Breast epithelium (tissue), 4 donors: ENCODE measurements at places on chromosomes 3 and 15.

DNA sequence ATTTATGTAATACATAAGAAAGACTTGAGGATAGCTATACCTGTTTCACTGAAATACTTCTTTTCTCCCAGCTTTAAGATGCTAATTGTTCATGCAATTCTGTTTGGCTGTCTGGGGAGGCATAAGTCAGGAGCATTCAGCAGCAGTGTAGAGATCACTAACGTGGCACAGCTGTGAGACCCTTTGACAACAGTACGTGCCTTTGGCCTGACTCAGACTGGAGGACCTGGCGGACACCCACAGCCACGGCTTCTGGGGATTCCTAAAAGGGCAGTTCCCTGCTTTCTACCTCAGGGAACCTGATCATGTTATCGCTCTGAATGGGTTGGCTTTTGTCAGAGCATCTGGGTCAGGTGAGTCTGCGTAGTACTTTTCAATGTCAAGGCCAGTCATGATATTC, 295.0 kb upstream of the ICE2 start:
- DNase-seq, result no peak

DNA sequence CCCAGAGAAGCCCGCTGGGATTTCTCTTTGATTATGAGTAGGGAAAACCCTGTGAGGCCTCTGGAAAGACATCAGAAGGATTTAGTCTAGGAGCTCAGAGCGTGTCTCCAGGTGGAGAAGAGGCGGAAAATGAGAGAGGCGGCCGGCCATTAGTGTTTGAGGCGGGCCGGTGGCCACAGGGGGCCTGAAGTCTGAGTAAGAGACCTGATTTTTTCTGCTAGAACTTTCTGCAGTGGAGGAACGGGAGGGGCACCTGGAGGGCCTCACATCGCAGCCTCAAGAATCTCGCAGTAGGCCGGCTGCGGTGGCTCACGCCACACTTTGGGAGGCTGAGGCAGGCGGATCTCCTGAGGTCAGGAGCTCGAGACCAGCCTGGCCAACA, 28.5 kb downstream of the KLHDC8B start:
- DNase-seq, result no peak

DNA sequence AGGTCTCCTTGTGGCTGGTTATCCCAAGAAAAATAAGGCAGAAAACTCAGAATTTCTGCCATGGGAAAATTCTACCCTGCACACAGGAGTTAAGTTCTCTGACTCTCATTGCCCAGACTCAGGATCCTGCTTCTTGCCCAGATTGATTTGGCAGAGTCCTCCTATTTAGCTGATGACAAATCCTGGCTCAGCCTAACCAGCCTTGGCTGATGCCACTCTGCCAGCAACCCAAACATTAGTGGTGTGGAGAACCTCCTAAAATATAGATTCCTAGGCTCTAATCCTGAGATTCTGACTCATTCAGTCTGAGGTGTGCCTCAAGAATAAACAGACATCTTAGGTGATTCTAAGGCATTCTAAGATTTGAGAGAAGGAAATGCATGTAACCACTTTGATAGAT, 60.5 kb upstream of the ACTC1 start:
- DNase-seq, result no peak

GRCh38 chr15:36291501-36291900, 287.9 kb upstream of the CDIN1 start:
- no peak for DNase-seq

DNA sequence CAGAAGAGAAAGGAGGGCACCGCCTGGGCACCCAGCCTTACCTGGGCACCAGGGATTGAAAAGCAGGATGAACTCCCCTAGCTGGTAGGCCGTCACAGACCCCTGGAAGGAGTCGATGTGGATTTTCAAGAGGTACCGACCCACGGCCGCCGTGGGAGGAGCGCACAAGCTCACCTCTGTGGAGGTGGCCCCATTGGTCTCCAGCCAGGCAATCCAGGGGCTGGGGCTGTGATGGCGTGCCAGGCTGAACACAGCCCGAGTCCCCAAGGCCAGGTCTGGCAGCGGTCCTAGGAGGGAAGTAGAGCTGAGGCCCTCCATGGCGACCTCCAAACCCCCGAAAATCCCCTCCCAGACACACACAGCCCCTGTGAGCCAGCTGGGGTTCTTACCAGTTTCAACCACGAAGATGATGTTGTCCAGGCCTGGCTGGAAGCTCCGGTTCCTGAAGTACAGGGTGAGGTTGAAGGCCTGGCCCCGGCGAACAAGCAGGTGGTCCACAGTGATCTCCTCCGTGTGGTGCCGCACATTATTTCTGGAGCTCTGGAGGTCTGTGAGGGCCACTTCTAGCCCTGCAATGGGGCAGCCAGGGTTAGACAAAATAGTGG, 6.6 kb downstream of the TGM5 start:
- no peak for DNase-seq

- DNase-seq, result no peak
Observed at GRCh38 chr3:43423142-43423541, 136.8 kb downstream of the SNRK start.
